ENCODE measurements at places on chromosomes 3 and 15.
A peak's percentile ranks its signal among the peaks of the same experiment; 100 is the strongest.

- no peak for DNase-seq
Observed at GRCh38 chr3:111338059-111338698, 203.8 kb upstream of the CD96 start.

DNA sequence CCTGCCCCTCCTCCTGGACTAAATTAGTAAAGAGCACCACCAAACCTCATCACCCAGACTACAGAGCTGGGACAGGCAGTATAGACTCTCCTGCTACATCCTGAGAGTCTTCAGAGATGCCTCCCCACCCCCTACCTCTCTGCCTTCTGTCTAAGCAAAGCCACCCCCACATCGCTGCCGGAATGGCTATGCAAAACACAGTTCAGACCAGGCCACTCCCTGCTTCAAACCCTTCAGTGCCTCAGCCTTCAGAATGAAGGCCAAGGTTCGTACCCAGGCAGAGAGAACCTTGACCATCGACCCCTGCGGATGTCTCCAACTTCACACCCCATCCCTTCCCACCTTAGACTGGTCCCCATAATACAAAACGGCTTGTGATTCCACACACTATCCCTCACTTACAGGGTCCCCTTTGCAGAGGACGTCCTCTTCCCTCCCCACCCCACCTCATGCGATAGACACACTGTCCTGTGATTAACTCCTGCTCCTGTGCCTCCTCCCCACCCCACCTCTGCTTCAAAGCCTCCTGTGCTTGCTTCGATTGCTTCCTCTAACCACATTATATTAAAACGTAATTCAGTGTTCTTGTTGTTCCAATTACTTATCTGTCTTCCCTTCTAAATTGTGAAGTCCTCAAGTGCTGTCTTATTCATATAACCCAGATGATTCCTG is 175.3 kb downstream of the UACA start:
- DNase-seq, result no peak

DNA sequence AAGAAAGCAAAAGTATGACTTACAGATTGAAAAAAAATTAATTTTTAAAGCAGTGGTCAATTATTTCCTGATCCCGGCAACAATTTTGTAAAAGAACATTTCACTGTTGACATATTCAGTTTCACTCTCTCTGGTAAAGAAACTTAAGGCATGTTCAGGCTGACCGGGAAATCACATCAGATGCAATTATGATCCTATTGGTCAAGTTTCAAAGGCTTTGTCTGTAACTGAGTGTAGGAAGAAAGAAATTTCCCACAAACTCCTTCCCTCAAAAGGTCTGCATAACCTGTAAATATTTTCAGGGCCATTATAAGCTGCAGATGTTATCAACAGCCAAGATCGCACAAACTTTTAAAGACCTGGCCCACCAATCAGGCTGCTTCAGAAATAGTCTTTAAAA is 205.4 kb upstream of the IGF1R start:
- no peak for DNase-seq

GRCh38 chr3:197533927-197534725 is 21.6 kb downstream of the BDH1 start:
- DNase-seq, result no peak

- no peak for DNase-seq
Observed at GRCh38 chr3:56154297-56154696, 314.0 kb downstream of the ERC2 start.

DNA sequence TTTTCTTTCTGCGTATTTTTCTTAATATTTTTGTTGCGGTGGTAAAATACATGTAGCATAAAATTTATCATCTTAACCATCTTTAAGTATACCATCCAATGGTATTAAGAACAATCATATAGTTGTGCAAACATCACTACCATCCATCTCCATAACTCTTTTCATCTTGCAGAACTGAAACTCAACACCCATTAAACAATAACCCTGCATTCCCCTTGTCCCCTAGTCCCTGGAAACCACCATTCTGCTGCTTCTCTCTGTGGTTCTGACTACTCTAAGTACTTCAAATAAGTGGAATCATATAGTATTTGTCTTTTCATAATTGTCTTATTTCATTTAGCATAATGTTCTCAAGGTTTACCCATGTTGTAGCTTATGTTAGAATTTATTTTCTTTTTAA is 67.3 kb upstream of the EOMES start:
- no peak for DNase-seq

- no peak for DNase-seq
Observed at GRCh38 chr3:217948-218347, 21.4 kb downstream of the CHL1 start.

DNA sequence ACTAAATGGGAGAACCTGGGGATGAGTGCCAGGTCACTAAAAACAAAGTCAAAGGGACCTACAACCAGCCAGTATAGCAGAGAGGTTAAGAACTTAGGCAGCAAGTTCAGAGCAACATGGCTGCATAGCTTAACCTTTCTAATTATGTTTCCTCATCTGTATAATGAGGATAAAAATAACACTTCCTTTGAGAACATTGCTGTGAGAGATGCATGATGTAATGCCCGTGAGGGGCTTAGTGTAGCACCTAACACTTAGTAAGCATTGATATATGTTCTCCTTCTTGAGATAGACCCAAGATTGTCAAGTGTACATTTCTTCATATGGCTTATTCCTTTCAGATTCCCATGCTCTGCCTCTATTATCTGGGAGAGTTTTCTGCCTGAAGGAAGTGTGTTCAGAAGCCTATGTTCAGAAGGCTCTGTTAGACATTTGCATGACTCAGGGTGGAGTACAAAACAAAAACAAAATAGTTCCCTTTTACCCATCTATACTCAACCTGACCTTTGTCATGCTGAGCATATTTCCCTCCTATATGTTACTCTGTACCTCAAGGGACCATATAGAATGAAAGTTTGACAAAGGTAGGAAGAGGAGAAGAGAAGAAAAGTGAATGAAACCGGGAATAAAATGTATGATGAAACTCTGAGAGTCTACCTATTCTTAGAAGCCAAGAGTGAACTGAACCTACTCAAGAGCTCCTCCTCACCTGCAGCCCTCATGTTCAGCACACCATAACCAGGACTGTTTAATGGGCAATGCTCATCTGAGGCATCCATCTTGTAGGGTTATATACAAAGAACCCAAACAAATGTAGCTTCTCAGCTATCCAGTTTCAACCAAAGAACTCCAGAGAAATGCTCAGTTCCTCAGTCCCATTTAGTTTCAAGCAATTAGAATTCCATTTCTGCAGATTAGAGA is 70.7 kb upstream of the KCNMB2 start:
- DNase-seq, result no peak

GRCh38 chr15:81859737-81860516 is 185.9 kb downstream of the MEX3B start:
- DNase-seq, result peak; percentile 73

- no peak for DNase-seq
Observed at GRCh38 chr3:97291901-97292300, 472.7 kb upstream of the ARL6 start.

DNA sequence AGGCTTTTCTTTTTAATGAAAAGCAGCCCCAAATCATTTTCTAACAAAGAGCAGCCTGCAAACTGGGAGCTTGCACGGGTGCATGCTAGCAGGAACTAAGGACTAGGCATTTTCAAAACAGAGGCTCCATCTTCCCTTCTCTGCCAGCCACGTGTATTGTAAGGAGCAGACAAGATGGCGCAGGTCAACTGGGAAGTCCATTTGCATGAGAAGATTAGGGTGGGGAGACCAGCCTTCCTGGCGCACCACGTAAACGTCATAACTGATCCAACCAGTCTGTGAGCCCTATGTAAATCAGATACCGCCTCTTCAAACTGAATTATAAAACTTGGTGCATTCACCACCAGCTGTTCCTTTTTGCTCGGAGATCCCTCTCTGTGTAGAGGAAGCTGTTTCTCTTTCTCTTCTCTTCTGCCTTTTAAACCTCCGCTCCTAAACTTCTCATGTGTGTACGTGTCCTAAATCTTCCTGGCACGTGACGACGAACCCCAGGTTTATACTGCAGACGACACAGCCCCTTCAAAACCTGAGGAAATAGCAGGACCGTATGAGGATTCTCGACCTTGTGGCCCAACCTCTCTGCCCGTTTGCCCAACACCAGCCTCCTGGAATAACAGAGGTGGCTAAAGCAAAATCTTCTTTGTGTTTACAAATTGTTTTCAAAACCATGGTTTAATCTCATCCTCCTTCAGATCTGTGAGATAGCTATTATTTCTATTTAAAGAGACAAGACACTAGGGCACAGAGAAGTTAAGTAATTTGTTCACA is 26.4 kb upstream of the SLC30A4 start:
- DNase-seq, result no peak

DNA sequence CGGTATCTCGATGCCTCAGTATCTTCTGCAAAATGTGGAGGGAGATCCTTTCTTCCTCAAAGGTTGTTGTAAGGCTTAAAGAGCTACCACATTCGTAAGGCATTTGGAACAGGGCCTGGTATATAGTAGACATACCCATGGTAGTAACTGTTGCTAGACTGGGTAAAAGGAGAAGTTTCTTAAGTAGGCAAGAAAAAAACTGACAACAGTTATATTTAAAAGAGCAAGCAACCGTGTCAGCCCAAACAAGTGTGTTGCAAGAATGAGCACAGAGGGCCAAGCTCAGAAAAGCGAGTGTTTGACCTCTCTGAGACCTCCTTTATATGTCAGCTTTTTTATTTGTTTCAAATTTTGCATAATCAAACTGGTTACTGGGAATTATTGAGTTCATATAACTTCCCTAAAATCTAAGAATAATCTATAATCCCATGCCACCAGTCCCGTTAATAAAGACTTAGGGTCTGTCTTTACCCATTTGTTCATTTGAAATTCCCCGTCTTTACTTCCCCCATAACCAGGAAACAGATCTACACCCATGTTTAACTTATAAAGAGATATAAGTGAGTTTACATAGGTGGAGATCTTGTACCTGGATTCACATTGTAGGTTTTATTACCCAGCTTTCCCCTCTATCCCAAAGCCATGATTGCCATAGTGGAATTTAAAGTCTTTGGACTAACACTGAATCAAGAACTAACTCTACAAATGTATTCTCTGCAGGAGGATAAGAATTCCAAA is 7.3 kb downstream of the B3GNT5 start:
- DNase-seq, result peak; percentile 39

DNA sequence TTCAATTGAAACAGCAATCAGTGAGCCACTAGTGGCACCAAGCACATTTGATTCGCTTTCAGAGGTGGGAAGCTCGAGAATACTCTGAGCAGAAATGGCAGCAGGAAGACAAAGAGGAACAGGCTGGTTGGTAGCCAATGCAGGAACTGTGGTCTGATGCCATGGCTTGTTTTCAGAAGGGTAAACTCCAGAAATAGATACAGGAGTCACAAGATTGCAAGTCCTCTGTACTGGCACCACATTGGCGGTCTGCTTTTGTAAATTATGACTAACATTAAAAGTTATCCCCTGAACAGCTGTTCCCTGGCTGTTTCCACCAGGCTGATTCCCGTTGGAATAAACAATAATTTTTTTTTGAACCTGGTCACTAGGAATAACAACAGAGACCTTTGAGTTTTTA is 35.5 kb downstream of the USF3 start:
- DNase-seq, result no peak

DNA sequence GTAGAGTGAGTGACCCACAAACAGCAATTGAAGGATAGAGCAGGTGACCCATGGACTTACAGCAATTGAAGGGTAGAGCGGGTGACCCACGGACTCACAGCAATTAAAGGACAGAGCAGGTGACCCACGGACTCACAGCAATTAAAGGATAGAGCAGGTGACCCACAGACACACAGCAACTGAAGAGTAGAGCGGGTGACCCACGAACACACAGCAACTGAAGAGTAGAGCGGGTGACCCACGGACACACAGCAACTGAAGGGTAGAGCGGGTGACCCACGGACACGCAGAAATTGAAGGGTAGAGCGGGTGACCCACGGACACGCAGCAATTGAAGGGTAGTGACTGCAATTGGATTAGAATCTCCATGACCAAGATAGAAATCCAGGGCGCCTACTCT is 9.8 kb upstream of the TNK2 start:
- no peak for DNase-seq

DNA sequence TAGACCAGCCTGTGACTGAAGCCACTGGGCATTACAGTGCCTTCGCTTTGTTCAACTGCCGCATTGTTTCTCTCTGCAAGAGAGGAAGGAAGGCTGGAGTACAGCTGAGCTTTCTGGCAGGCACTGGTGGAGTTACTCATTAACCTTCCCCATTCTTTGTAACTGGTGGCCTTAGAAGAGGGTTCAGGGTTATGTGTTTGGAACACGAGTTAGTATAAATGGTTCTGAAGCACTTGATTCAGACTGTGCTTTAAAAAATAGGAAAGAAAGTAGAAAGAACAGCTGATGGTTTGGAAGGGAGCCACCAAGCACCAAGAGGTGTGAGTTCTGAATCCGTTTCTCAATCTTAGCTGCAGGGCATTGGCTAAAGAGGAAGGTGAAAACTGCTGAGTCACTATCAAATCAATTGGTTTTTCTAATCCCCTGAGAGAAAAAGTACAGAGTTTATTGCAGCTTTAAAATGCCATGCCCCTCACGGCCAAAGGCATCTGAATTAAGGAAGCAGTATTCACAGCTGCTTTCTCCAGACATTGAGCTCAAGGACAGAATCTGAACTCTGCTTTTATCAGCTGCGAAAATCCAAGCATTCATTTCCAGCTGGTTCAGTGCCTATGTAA is 3.6 kb downstream of the HGD start:
- DNase-seq, result no peak

DNA sequence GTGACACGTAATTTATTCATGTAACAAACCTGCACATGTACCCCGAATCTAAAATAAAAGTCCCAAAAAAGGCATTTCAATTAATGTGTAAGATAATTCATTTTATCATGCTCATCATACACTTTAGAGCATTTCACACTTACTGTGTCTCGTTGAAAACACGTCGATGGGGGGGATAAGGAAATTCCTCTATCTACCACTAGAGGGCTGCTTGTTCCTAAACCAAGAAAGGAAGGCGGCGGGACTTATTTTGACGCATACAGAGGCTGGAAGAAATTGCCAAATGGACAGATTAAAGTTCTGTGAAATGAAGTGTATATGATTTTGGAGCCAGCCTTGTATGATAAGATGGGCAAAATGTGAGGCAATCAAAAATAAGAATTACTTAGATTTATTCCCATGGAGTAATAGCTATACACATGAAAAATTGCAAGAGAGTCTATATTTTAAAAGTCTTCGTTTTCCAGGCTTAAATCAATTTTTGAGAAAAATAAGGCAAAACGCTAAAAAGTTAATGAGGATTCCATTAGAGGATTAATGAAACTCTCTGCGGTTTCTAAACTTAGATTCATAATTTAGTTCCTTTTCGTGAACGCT is 346.8 kb downstream of the CNTN3 start:
- no peak for DNase-seq

DNA sequence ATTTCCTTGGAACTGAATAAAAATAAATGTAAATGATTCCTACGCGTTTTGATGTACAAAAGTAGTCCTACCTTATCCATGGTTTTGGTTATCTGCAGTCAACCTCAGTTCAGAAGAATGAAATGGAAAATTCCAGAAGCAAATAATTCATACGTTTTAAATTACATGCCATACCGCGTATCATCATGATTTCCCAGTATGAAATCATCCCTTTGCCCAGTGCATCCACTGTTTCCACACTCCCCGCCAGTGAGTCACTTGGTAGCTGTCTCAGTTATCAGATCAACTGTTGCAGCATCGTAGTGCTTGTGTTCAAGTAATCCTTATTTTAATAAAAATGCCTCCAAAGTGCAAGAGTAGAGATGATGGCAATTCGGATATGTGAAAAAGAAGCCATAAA is 9.1 kb upstream of the MFSD1 start:
- no peak for DNase-seq
